Esophagus mucosa (tissue), 1 donor: ENCODE measurements at places on chromosomes 11 and 22. TPM values are rescaled to one million over a fixed set of nuclear protein-coding genes. Genes with fewer than 3 reads are reported as not detected.

GRCh38 chr22:41347066-41347859 lies 34.5 kb upstream of the TEF start:
- ATAC-seq = no peak

GRCh38 chr11:26028393-26028911 lies 303.5 kb upstream of the ANO3 start:
- no peak for ATAC-seq

- no peak for ATAC-seq
Observed at GRCh38 chr11:12131943-12132789, 21.8 kb downstream of the MICAL2 start.

- no peak for ATAC-seq
Observed at GRCh38 chr11:11894486-11894885, 52.7 kb downstream of the USP47 start.

DNA sequence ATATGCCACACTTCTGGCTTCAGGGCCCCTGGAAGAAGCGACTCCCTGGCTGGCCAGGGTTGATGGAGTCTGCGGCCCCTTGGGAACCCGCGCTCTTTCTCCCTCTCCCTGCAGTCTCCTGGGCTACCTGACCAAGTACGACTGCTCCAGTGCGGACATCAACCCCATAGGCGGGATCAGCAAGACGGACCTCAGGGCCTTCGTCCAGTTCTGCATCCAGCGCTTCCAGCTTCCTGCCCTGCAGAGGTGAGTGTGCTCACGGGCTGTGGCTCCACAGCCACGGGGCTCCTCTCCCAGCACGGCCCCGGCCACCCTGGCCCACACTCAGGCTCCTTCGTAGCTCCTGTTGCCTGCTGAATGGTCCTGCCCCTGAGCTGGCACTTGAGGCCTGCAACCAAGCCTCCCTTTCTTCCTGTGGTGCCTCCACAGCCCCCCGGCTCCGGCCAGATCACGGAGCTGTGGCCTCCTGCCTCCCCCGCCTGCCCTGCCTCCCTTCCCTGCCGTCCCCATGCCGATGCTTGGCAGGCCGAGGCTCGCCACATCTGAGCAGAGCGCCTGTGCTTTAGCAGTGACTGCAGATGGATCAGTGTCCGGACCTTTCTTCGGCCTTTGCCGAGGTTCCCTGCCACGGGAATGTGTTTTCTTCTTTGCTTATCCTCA lies 36.2 kb upstream of the KRTAP5-7 start:
- no peak for ATAC-seq

DNA sequence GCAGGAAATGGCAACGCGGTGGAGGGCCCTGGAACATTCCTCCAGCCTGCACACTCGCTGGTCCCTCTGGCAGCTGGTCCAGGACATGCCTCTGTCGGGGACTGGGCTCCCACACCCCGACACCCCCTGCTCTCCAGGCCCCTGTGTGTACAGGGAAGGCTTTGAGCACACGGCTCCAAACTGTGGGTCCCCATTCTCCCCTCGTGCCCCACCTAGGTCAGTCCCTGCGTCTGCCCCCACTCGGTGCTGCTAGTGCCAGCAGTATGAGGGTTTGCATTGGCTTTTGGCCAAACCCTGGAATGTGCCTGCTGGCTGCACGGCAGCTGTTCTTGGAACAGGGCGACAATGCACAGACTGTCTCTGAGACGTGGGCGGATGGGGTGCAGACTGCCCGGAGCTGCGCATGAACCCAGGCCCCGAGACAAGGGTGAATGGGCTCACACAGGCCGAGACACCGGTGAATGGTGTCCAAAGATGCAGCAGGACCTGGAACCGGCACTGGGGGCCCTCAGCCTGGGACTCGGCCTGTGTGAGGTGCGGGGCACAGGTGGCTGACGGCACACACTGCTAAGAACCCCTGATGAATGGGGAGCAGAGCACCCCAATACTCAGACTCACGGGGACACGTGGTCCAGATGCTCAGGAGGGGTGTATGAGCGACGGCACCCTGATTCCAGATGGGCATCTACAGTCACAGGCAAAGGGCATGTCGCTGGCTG lies 7.5 kb upstream of the SYT8 start:
- ATAC-seq = no peak

GRCh38 chr11:3002871-3003270 lies 10.7 kb upstream of the NAP1L4 start:
- ATAC-seq = no peak

DNA sequence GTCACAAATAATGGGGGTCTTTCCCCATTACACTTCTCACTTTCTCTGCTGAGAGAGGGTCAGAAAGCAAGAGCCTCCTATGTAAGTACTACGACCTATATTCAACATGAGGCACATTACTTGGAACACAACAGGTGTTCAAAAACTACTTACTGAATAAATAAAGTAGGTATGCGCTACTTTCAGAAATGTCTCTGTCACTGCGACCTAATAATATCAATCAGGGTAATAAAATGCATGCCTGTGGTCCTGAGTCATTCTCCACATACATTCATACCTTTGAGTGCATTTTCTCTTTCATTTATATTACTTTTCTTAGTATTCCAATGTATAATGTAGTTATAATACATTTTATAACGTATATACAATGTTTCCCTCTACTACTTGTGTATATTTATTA lies 838.9 kb downstream of the DLG2 start:
- ATAC-seq = no peak

DNA sequence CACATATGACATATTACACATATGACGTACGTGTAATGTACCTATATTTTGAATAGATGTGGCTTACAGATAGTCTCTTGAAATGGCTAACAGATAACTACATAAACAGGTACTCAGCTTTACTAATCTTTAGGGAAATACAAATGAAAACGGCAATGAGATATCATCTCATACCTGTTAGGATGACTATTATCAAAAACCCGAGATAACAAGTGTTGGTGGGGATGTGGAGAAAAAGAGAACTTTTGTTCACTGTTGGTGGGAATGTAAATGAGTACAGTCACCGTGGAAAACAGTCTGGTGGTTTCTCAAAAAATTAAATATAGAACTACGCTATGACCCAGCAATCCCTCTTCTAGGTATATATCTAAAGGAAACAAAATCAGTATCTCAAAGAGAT lies 247.6 kb downstream of the ETS1 start:
- no peak for ATAC-seq

GRCh38 chr22:27407369-27407985 lies 394.1 kb downstream of the MN1 start:
- ATAC-seq = no peak

- ATAC-seq = no peak
Observed at GRCh38 chr11:81725701-81726100, 1008.0 kb downstream of the FAM181B start.

GRCh38 chr11:123197711-123198110 lies 2.7 kb upstream of the CLMP start:
- ATAC-seq = peak; percentile 78

GRCh38 chr11:27697679-27698275 lies 2.5 kb downstream of the BDNF start:
- no peak for ATAC-seq

Gene ARHGAP8
- total RNA-seq = 8.9 TPM

Gene FGF3
- total RNA-seq = not detected

Gene SLC22A9
- not detected for total RNA-seq

Gene RCOR2
- total RNA-seq = 0.16 TPM

Gene TSPAN32
- not detected for total RNA-seq

Gene SLC17A6
- not detected for total RNA-seq

Gene WDR74
- total RNA-seq = 41.0 TPM

Gene CLDN5
- total RNA-seq = 10.4 TPM

Gene GGTLC3
- not detected for total RNA-seq

Gene LRRC10B
- 0.12 TPM for total RNA-seq
